ENCODE measurements at places on chromosomes 16 and 17. TPM values are rescaled to one million over a fixed set of nuclear protein-coding genes. Genes with fewer than 3 reads are reported as not detected.

Gene RNU2-1
- 5,885 TPM for total RNA-seq

Gene PIRT
- total RNA-seq = not detected

Gene ZP2
- total RNA-seq = not detected

Gene ZNF764
- 9.1 TPM for total RNA-seq

Gene C16orf95
- 7.5 TPM for total RNA-seq

Gene TOB1
- total RNA-seq = 36.0 TPM

Measured in WTC11 (cell line).